IMR-90 (cell line): ENCODE measurements at places on chromosomes 3 and 15. TPM values are rescaled to one million over a fixed set of nuclear protein-coding genes. Genes with fewer than 3 reads are reported as not detected.

DNA sequence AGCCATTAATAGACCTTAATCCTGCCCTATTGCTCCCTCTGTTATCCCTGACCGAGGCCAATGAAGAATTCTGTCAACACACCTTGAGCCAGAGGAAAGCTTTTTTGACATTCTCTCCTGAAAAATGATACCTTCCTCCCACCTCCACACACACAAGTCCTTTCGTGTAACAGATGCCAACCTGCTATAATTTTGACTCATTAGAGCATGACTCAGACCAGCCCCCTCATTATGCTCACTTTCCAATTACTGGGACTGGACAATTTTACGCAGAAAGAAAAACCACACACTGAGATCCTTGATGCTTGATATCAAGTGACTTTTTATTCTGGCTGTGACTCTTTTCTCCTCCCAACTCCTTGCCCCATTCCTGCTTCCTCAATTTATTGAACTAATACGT, 50.9 kb downstream of the LSAMP start:
- H3K36me3 ChIP-seq: no peaks in the 10 kb centered on the region
- H3K4me1 ChIP-seq: peaks cover 1% of the 10 kb centered on the region; the same call in 1 of the 2 replicates
- no peak for DNase-seq

DNA sequence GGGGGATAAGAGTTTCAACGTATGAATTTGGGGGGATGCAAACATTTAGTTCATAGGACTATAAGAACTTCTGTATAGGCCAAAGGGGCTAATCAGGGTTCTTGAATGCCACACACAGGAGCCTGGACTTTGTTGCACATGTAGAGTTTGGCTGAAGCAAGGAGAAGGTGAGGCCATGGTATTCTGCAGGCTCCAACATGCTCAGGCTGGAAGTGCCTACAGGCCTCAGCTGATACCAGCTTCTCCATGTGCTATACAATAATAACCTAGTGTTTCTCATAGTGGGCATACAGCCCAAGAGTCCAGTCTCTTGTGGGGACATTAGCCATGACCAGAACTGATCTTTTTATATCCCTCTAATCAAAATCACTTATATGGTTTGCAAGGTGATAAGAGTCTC, 399.7 kb upstream of the MCTP2 start:
- H3K4me3 ChIP-seq: no peak overlapping the region
- no peaks in the 10 kb centered on the region for H3K36me3 ChIP-seq
- no peak for DNase-seq
- H3K27ac ChIP-seq: no peak overlapping the region

- no peaks in the 10 kb centered on the region for H3K4me1 ChIP-seq
- H3K27me3 ChIP-seq: no peaks in the 10 kb centered on the region
- no peak for DNase-seq
- no peak overlapping the region for H3K27ac ChIP-seq
- no peaks in the 10 kb centered on the region for H3K36me3 ChIP-seq
Measured at GRCh38 chr3:128173849-128174248, 20.6 kb downstream of the EEFSEC start.

DNA sequence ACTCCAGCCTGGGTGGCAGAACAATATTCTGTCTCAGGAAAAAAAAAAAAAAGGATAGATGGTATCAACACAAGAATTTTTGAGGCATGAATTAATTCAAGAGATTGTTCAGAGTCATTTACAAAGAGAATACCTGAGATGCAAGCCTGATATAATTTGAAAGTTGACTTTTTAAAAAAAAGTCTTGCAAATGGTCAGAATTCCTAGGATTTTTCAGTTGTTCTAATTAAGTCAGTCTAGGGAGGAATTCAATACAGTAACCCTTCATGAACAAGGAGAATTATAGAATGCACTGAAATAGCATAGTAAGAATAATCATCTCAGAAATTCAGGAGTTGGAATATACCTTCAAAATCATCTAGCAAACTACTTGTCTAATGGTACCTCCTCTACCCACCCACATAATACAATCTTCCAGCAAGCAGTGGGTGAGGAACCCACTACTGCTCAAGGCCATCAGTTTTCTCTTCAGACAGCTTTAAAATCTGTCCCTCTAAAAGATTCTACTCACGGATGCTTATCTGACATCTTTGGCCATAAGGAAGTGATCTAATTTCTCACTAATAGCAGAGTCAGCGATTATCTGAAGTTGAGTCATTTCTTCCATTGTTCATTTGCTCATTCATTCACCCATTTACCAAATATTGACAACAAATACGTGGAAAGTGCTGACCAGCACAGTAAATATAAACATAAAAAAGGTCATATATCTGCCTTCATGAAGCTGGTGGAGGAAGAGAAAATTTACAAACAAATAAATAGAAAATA, 159.6 kb downstream of the GREM1 start:
- H3K27ac ChIP-seq: peak overlapping the region; percentile 49; the same call in 1 of the 2 replicates
- H3K36me3 ChIP-seq: no peaks in the 10 kb centered on the region
- H3K4me1 ChIP-seq: peaks cover 15% of the 10 kb centered on the region

- no peak overlapping the region for H3K27ac ChIP-seq
- DNase-seq: no peak
- H3K27me3 ChIP-seq: no peaks in the 10 kb centered on the region
- no peak overlapping the region for H3K4me3 ChIP-seq
- H3K36me3 ChIP-seq: no peaks in the 10 kb centered on the region
- no peaks in the 10 kb centered on the region for H3K4me1 ChIP-seq
Measured at GRCh38 chr3:74036102-74036501, 411.4 kb upstream of the PDZRN3 start.

The ADAMTS9 gene
- total RNA-seq: 1.1 TPM in 2 replicates

The GUCA1C gene
- not detected in 2 replicates for total RNA-seq

The VEPH1 gene
- 99.4 and 130 TPM in 2 replicates for total RNA-seq

The LRRK1 gene
- total RNA-seq: 1.9 and 3.0 TPM in 2 replicates
